ENCODE measurements at places on chromosomes 4 and X.

GRCh38 chr4:99383833-99384392, 31.4 kb upstream of the ADH1C start:
- no peak for DNase-seq

DNA sequence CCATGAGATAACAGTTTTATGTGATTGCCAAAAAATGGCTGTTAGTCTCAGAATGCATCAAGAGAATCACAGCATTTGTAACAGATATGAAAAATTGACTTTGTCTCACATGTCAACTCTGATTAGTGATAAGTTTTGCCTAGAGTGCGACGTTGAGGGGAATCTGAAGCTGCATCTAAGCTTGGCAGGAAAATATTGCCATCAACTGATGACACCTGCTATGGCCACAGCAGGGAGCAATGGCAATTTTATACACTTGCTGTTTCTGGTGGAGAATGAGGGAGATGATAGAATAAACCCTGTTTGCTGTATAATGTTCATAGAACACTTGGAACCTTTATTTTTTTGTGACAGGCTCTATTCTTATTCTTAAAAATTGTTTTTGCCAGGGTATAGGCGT, 205.4 kb upstream of the GNPDA2 start:
- DNase-seq, result no peak

DNA sequence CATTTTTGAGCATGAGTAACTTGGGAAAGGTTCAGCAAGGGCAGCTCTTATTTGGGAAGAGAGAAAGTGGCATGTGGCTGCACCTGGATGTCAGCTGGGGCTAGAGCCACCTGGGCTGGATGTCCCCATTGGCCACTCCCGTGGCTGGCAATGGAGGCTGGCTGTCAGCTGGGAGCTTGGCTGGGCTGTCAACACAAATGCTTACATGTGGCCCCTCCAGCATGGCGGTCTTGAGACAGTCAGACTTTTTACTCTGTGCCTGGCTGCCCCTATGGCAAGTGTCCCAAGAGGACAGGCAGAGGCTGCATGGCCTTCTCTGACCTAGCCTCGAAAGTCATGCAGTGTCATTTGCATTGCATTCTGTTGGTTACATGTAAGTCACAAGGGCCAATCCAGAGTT, 99.6 kb downstream of the FAM53A start:
- no peak for DNase-seq

GRCh38 chrX:103362474-103362873, 6.2 kb downstream of the TCEAL9 start:
- no peak for DNase-seq

DNA sequence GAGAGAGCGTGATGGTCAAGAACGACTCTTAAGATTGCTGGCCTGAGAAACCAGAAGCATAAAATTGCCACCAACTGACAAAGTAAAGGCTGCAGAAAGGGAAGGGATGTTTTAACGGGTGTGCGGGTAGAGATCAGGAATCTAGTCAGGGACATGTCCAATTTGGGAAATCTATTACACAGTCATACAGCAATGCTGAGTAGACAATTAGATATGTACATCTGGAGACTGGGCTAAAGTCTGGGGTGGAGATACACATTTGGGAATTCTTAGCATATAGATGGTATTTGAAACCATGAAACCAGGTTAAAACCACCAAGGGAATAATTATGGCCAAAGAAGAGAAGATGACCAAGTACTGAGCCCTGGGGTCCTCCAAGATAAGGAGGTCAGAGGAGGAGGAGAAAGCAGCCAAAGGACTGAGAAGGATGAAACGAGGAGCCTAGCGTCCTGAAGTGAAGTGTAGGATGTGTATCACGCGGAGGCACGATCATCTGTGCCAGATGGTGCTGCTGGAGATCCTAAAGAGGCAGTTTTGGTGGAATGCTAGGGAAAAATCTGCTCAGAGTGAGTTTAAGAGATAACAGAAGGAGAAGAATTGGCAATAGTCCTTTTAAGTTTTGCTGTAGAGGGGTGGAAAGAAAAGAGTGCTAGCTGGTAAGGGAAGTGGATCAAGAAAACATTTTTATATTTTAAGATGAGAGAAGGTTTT, 36.5 kb downstream of the SEC24D start:
- no peak for DNase-seq

DNA sequence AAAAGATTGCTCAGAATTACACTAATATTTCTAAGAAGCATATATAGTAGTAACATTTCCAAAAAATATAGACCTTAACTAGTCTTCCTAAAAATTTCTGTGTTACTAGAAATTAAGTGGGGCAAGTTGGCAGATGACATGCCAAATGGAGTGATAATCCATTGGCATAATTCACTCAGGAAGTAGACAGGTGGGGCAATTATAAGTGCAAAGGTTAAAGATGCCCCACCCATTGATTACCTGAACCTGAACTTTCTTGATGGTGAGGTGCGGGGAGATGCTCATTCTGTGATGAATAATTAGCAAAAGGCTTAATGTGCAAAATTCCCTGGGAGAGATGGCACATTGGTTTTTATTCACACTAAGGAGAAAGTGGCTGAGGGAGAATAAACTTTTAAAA, 145.8 kb upstream of the RASGEF1B start:
- DNase-seq, result no peak

GRCh38 chrX:124829930-124830329, 483.6 kb downstream of the SH2D1A start:
- no peak for DNase-seq

DNA sequence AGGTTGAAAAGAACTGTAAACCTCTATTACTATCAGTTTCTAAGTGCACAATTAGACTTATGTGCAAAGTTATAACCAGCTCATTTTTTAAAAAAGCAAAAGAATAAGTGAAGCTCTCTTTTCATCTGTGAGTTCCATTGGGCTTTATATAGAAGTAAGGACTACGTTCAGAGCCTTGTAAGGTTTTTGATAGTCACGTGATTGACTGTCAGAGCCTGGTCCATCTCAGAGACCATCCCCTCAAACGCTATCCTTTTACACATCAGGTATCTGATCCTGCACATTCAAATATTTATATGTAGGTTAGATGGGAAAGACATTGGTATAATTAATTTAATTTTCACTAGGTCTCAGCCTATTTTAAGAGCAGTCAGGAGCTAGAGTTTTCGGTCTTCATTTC, 279.3 kb downstream of the INPP4B start:
- DNase-seq, result no peak

DNA sequence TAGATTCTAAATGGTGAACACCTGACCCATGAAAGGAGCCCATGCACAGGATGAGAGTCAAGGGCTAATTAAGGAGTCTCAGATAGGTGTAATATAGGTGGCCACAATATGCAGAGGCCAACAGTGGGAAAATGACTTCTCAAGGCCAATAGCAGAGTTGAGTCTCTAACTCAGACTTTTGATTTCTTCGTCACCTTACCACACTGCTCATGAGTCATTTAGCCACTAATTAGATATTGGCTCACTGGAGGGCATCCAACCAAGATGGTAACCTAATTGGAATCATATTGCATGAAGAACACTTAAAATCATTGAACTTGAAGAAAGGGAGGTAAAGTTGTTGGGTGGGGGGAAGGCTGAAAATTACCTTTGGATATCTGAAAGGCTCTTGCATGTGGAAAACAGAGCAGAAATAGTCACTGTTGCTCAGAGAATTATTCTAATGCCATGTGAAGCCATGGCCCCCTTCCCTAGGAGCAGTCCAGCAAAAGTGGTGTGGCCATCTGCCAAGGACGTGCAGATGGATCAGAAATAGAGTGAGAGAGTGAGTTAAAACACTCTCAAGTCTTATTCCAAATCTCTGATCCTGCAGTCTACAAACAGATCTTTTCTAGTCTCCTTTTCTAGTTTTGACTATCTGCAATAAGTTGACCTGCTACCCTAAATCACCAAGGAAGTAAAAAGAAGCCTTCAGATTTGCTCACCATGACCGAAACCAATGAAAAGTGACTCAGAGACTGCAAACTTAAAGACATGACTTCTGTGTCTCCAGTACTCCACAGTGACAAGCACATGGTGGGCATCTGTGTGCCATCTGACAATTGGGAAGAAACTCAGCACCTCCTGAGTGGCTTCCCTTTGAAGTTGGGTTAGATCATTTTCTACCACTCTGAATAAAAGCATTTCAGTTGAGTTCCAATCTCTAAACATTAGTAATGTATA, 93.9 kb upstream of the C1QTNF7 start:
- DNase-seq, result no peak

DNA sequence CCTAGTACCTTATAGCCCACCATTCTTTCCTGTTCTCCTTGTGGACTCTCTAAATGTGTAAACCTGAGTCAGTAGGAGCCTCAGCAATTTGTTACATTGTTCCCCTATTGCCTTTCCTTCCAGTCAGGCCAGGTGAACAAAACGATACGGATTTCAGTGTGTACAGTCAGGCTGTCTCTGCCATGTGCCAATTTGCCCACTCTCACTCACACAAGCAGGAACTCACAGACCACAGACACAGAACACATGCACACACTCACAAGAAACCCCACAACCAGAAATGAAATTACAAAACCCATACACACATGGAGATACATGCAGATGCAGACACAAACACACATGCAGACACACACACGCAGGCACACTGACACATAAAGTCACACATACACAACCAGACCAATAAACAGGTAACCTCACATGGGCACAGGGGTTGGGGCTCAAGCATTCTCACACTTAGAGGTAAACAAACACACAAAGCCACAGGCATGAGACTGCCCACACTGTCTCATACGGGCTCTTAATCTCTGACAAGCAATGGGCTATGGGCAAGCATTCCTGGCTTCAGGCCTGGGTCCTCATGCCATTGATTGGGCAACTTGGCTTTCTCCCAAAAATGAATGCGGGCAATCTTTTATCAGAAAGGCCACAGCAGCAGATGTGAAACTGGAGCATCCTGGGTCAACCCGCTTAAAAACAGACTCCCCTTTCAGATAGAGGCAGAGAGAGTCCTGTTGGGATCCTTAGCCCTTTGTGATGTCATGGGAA, 68.7 kb downstream of the NBDY start:
- no peak for DNase-seq

DNA sequence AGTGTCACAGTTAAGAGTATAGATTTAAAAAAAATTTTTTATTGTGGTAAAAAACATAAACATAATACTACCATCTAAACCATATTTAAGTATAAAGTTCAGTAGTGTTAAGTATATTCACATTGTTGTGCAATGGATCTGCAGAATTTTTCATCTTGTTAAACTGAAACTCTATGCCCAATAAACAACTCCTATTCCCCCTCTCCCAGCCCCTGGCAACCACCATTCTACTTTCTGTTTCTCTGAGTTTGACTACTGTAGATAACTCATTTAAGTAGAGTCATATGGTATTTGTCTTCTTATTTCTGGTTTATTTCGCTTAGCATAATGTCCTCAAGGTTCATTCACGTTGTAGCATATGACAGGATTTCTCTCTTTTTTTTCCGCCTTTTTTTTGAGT, 112.4 kb downstream of the PTTG2 start:
- DNase-seq, result no peak

- DNase-seq, result no peak
Observed at GRCh38 chrX:2691543-2692220, 587 bp downstream of the CD99 start.

GRCh38 chrX:95703696-95704095, 980.9 kb upstream of the DIAPH2 start:
- DNase-seq, result no peak

- DNase-seq, result no peak
Observed at GRCh38 chrX:119130911-119131310, 3.3 kb upstream of the KIAA1210 start.

DNA sequence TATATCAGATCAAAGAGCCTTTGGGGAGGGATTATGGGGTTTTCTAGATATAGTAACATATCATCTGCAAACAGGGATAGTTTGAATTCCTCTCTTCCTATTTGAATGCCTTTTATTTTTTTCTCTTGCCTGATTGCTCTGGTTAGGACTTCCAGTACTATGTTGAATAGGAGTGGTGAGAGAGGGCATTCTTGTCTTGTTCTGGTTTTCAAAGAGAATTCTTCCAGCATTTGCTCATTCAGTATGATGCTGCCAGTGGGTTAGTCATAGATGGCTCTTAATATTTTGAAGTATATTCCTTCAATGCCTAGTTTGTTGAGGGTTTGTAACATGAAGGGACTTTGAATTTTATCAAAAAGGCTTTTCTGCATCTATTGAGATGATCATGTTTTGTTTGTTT, 25.6 kb upstream of the ABCB7 start:
- no peak for DNase-seq

GRCh38 chr4:112288455-112288854, 2.8 kb upstream of the TIFA start:
- no peak for DNase-seq

DNA sequence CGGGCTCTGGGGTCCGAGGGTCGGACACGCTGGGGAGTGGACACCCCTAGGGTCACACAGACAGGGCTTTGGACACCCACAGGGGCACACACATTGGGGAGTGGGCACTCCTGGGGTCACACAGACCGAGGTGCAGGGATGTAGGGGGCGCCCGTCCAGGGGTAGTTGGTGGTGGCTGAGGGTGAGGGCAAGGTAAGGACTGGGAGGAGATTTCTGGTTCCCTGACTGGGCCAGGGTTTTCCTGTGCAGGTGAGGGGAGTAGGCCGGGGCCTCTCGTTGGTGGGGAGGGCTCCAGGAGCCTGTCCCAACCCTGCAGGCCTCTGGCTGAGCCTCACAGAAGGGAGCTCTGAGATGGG, 21.9 kb upstream of the WDR45 start:
- no peak for DNase-seq

GRCh38 chr4:145784036-145784435, 104.1 kb downstream of the C4orf51 start:
- no peak for DNase-seq

GRCh38 chr4:5676763-5677162, 31.6 kb downstream of the EVC2 start:
- DNase-seq, result no peak

DNA sequence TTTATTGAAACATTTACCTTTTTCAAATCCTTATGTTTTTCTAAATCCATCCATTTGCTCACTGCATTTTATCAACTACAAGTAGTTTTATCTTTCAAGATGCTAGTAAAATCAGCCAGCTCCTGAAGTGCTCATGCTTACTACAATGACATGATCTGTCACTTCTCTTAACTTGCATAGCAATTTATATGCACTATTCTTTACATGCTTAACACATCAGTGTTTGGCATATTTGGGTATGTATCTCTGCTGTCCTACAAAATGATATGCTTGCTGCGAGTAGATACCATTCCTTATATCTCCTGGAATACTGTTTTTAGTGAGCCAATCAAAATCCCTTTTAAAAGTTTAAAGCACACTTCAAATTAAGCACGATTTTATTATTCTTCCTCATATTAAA, 2726.8 kb downstream of the PCDH7 start:
- no peak for DNase-seq

GRCh38 chr4:72997409-72997808, 72.1 kb downstream of the COX18 start:
- no peak for DNase-seq

- no peak for DNase-seq
Observed at GRCh38 chr4:7812231-7812857, 127.3 kb downstream of the AFAP1 start.

DNA sequence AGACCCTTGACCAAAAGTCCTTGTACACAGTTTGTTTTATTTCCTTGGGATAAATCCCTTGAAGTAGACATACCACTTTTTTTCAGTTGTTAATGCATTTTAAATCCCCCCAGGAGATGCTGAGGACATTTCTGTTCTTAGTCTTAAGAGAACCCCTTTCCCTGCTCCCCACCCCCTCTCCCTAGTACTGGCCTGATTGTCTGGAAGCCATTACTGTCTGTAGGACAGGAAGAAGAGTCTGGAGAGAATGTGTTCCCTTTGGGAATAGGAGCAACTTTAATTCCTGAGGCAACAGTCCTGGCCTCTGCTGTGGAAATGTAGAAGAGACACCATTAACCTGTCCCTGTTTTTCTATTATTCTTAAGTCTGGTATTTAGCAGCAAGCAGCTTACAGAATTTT, 52.3 kb upstream of the TMEM131L start:
- no peak for DNase-seq

GRCh38 chr4:123418351-123418931, 21.8 kb downstream of the SPRY1 start:
- no peak for DNase-seq
